Activated T-helper 17 cell treated with anti-CD3 and anti-CD28 coated beads, Interleukin-2, amount 50 U/mL, for 72 hours (primary cell): ENCODE measurements at places on chromosomes 1 and 21. TPM values are rescaled to one million over a fixed set of nuclear protein-coding genes. Genes with fewer than 3 reads are reported as not detected.

GRCh38 chr1:29569971-29570634, 333.8 kb downstream of the PTPRU start:
- no peaks in the 10 kb centered on the region for H3K36me3 ChIP-seq
- peaks cover 6% of the 10 kb centered on the region for H3K27me3 ChIP-seq
- no peak overlapping the region for H3K4me3 ChIP-seq

- H3K36me3 ChIP-seq = peaks cover 100% of the 10 kb centered on the region
- no peaks in the 10 kb centered on the region for H3K27me3 ChIP-seq
- ATAC-seq = peak; percentile 40
- H3K4me3 ChIP-seq = peak overlapping the region; percentile 60
Observed at GRCh38 chr1:12201352-12202189, 28.3 kb upstream of the VPS13D start.

GRCh38 chr1:204507317-204508105, 8.7 kb upstream of the MDM4 start:
- no peaks in the 10 kb centered on the region for H3K27me3 ChIP-seq
- peak; percentile 20 for ATAC-seq
- H3K4me1 ChIP-seq = peaks cover 26% of the 10 kb centered on the region
- peak overlapping the region; percentile 96 for H3K4me3 ChIP-seq

- no peak overlapping the region for H3K4me3 ChIP-seq
- no peak for ATAC-seq
- no peaks in the 10 kb centered on the region for H3K36me3 ChIP-seq
- peaks cover 9% of the 10 kb centered on the region for H3K27me3 ChIP-seq
- H3K4me1 ChIP-seq = no peaks in the 10 kb centered on the region
Observed at GRCh38 chr1:31585736-31586365, 9.5 kb downstream of the TINAGL1 start.

DNA sequence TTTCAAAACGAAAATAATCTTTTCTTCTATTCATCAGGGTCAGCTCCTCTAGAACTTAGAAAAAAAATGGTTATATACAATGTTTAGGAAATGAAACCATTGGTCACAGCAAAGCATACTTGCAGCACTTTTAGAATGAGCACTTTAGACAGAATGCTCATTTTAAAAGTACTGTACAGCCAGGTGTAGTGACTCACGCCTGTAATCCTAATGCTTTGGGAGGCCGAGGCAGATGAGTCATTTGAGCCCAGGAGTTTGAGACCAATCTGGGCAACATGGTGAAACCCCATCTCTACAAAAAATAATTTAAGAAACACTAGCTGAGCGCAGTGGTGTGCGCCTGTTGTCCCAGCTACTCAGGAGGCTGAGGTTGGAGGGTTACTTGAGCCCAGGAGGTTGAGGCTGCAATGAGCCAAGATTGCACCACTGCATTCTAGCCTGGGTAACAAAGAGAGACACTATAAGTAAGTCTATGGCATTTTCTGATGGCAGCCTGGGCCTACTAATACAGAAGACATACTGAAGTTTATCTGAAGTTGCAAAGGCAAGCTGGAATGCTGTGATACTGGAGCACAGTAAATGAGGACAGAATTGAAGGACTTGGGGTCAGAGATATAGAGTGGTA, 48.9 kb upstream of the ZNF326 start:
- peak overlapping the region; percentile 16 for H3K27ac ChIP-seq
- no peaks in the 10 kb centered on the region for H3K27me3 ChIP-seq
- H3K36me3 ChIP-seq = no peaks in the 10 kb centered on the region

GRCh38 chr1:32676945-32677344, 25.6 kb downstream of the SYNC start:
- no peaks in the 10 kb centered on the region for H3K27me3 ChIP-seq
- no peaks in the 10 kb centered on the region for H3K4me1 ChIP-seq
- no peak overlapping the region for H3K27ac ChIP-seq
- no peak for ATAC-seq
- peaks cover 100% of the 10 kb centered on the region for H3K36me3 ChIP-seq

GRCh38 chr1:202862679-202863560, 26.0 kb downstream of the RABIF start:
- H3K36me3 ChIP-seq = no peaks in the 10 kb centered on the region
- peak overlapping the region; percentile 82 for H3K4me3 ChIP-seq
- peaks cover 40% of the 10 kb centered on the region for H3K27me3 ChIP-seq

- H3K4me1 ChIP-seq = no peaks in the 10 kb centered on the region
- no peak overlapping the region for H3K4me3 ChIP-seq
- peaks cover 96% of the 10 kb centered on the region for H3K36me3 ChIP-seq
- ATAC-seq = no peak
- no peak overlapping the region for H3K27ac ChIP-seq
Observed at GRCh38 chr1:35899941-35900340, 16.9 kb downstream of the AGO1 start.

GRCh38 chr1:59078070-59078800, 218.7 kb upstream of the FGGY start:
- H3K36me3 ChIP-seq = no peaks in the 10 kb centered on the region
- no peak overlapping the region for H3K4me3 ChIP-seq
- ATAC-seq = no peak
- H3K4me1 ChIP-seq = peaks cover 14% of the 10 kb centered on the region
- no peak overlapping the region for H3K27ac ChIP-seq

DNA sequence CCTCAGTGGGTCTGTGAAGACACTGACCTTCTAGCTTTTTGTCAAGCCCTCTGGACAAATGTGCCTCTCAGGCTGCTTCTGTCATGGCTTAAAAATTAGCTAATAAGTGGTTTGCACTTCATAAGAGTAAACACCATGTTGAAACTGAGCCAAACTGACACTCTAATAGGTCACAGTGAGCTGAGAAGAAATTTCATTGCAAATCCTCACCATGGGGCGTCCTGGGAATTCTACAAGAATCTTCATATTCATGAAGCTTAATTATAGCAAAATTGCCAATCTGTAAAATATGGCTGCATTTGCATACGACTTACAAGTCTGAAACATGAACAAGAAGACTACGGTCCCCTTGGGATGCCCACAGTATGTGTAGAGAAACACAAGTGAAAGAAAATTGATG, 188.6 kb downstream of the DSCAM start:
- H3K4me3 ChIP-seq = no peak overlapping the region
- H3K36me3 ChIP-seq = no peaks in the 10 kb centered on the region
- H3K27ac ChIP-seq = no peak overlapping the region
- no peaks in the 10 kb centered on the region for H3K4me1 ChIP-seq
- H3K27me3 ChIP-seq = peaks cover 9% of the 10 kb centered on the region
- no peak for ATAC-seq

DNA sequence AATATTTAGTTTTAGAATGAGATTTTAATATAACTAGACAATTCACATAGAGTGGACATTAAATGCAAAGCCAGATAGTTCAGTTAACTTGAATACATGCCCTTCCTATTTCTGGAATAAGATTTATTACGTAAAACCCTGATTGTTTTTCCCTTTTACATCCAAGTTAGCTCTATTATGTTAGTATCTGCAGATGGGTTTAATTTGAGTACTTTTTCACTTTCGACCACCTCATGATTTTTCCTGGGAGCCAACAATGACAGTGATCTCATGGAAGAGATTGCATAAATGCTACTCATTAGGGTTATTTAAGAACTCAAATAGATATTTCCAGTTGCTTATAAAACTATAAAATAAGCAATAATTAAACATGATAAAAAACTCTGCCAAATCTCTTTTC, 199.4 kb upstream of the PTGFR start:
- H3K4me1 ChIP-seq = no peaks in the 10 kb centered on the region
- H3K27ac ChIP-seq = no peak overlapping the region
- no peak overlapping the region for H3K4me3 ChIP-seq
- no peaks in the 10 kb centered on the region for H3K36me3 ChIP-seq

DNA sequence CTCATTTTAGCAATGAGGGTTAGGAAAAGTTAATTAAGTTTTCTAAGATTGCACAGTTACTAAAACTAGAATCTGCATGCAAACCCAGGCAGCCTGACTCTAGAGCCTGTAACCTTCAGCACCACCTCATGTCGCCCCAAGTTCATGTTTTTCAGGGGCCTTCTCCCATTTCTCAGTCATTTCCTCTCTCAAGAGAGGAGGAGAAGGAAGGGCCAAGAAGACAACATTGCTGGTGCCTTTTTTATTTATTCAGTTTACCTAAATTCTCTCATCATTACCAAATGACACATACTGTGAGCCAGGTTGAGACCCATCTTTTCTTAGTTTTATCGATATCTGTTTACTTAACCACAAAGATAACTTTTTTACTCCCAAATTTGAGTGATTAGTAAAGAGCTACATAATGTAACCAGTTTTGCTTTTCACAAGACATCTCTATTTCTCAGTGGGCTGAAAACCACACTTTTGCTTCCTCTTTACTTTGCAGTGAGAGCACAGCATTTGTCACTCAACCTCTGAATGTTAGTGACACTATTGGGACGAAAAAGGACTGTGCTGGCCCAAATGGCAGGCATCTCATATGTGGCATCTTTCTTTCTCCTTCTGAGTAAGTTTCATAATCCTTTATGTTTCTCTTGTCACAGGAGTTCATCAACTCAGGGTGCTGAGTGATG, at the start of gene CD101:
TSS of gene CD101 (plus strand) at position 507 of the 674 bp plus-strand sequence. CDS start at position 565, 58 bp downstream.
- H3K27me3 ChIP-seq = no peaks in the 10 kb centered on the region
- peaks cover 26% of the 10 kb centered on the region for H3K4me1 ChIP-seq
- H3K36me3 ChIP-seq = no peaks in the 10 kb centered on the region
- H3K4me3 ChIP-seq = peak within 1 kb of the TSS; percentile 51
- peak within 1 kb of the TSS; percentile 73 for H3K27ac ChIP-seq

- no peaks in the 10 kb centered on the region for H3K36me3 ChIP-seq
- H3K27ac ChIP-seq = no peak overlapping the region
- ATAC-seq = no peak
- H3K4me3 ChIP-seq = no peak overlapping the region
- no peaks in the 10 kb centered on the region for H3K27me3 ChIP-seq
Observed at GRCh38 chr1:201603613-201604232, 64.8 kb downstream of the NAV1 start.

DNA sequence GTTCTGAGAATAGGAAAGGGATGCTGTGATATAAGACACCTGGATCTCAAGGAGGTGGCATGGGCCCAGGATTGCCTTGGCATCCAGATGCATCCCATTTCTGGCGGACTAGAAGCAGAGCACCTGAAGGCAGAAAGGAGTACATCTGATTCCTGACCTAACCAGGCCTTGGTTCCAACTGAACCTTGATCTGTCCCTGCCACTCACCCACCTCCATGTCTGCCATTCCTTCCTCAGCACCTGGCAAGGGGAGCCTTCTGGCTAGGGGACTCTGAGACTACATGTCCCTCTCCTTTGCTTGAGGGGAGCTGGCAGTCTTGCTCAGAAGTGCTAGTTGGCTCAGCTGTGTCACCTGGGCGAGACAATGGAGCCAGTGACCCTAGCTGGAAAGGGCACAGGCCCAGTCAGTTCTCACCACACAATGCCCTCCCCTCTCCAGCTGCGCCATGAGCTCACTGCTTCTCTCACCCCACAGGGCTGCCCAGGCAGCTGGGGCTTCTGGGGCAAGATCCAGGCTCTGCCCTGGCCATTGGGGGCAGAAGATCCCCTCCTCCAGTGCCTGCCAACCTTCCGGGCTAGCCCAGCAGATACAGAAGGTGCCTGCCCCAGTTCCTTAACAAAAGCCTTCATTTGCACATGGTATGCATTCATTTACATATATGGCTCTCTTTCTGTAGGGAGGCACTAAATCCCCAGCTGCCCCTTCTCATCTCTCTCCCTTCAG, 2.9 kb downstream of the IGSF8 start:
- no peak for ATAC-seq
- H3K4me3 ChIP-seq = peak overlapping the region; percentile 91
- H3K4me1 ChIP-seq = peaks cover 18% of the 10 kb centered on the region
- H3K27ac ChIP-seq = peak overlapping the region; percentile 94
- peaks cover 26% of the 10 kb centered on the region for H3K36me3 ChIP-seq

GRCh38 chr1:100943533-100943932, 47.6 kb downstream of the SLC30A7 start:
- no peak overlapping the region for H3K27ac ChIP-seq
- H3K27me3 ChIP-seq = no peaks in the 10 kb centered on the region
- peaks cover 50% of the 10 kb centered on the region for H3K4me1 ChIP-seq
- ATAC-seq = no peak
- H3K4me3 ChIP-seq = no peak overlapping the region

- H3K4me3 ChIP-seq = no peak overlapping the region
- ATAC-seq = peak; percentile 93
- no peaks in the 10 kb centered on the region for H3K27me3 ChIP-seq
Observed at GRCh38 chr1:198363625-198364151, 176.8 kb downstream of the ATP6V1G3 start.

DNA sequence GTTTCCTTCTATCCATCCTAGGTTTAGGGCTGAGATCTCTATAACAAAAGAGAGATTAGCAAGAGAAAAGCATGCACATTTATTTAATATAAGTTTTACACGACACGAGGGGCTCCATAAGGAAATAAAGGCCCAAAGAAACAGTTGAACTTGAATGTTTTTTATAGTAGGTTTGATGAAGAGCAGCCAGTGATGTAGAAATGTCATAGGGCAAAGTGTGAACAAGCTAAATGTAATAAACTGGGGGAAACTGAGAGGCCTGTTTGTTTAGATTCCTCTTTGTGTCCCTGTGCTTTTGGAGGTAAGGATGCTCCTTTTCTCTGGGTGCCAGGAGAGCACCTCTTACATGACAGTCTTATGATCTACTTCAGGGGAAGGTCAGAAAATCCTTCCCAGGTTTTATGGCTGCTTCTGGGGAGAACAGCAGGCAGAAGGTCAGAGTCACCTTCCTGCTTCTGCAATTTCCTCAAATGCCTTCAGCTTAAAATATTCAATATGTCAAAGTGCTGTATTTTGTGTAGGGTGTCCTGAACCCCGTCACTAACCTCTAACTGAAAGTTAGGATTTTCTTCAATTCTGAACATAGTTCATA, 9.5 kb upstream of the HORMAD1 start:
- H3K27ac ChIP-seq = no peak overlapping the region
- H3K36me3 ChIP-seq = peaks cover 26% of the 10 kb centered on the region
- H3K4me1 ChIP-seq = no peaks in the 10 kb centered on the region
- H3K27me3 ChIP-seq = no peaks in the 10 kb centered on the region
- no peak for ATAC-seq

DNA sequence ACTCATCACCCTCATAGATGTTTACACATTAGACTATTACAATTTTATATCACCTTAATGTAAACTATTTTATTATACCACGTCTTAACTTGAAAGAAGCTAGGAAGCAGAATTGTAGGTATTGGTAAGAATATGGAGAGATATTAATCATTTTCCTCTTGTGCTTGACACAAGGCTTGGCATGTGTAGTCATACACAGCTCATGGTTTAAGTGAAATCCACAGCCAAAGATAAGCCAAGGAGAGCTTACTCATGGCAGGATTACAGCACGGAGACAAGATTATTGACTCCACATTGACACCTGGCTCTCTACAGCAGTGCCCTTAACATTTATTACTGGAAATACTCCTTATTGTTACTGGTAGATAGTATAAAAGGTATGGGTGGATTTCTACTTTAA, 68.4 kb upstream of the ADGRL4 start:
- no peaks in the 10 kb centered on the region for H3K27me3 ChIP-seq
- ATAC-seq = no peak
- H3K27ac ChIP-seq = no peak overlapping the region

- no peak for ATAC-seq
- no peak overlapping the region for H3K27ac ChIP-seq
- H3K36me3 ChIP-seq = no peaks in the 10 kb centered on the region
- no peaks in the 10 kb centered on the region for H3K27me3 ChIP-seq
- H3K4me1 ChIP-seq = no peaks in the 10 kb centered on the region
- no peak overlapping the region for H3K4me3 ChIP-seq
Observed at GRCh38 chr1:48555271-48555670, 83.3 kb upstream of the SPATA6 start.

The CD34 gene
- 0.06 TPM for total RNA-seq

The HTR6 gene
- not detected for total RNA-seq

The NTMT2 gene
- not detected for total RNA-seq

The FCRL5 gene
- total RNA-seq = not detected

The SYNJ1 gene
- total RNA-seq = 22.5 TPM

The L1TD1 gene
- not detected for total RNA-seq

The HCN3 gene
- total RNA-seq = 6.0 TPM

The MSH4 gene
- total RNA-seq = 0.32 TPM

The LDLRAD1 gene
- total RNA-seq = not detected

The IFI44 gene
- 22.8 TPM for total RNA-seq

The EFNA3 gene
- 10.8 TPM for total RNA-seq
